ENCODE measurements at places on chromosomes 3 and 15. TPM values are rescaled to one million over a fixed set of nuclear protein-coding genes. Genes with fewer than 3 reads are reported as not detected.

Gene GMPPB
- 27.9 TPM for polyA plus RNA-seq

Gene CFAP44
- polyA plus RNA-seq, result 1.7 TPM

Gene COL6A5
- not detected for polyA plus RNA-seq

Gene PLSCR5
- polyA plus RNA-seq, result not detected

DNA sequence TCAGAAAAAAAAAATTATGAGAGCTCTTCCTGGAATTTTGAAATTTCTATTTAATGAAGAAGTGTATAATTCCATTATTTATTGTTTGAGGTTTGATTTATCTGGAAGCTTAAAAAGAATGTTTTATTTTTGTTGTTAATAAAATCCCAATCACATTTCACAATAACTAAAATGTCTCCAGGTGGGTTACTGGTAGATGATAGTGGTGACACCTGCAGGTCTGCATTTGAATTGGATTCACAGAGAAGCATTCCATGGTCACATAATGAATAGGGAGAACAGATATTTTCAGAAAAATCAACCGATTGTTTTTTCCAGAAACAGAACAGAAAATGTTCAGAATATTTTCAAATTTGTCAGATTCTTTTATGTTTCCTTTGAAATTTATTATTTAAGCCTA lies 48.3 kb downstream of the ASB7 start:
- no peak for DNase-seq

DNA sequence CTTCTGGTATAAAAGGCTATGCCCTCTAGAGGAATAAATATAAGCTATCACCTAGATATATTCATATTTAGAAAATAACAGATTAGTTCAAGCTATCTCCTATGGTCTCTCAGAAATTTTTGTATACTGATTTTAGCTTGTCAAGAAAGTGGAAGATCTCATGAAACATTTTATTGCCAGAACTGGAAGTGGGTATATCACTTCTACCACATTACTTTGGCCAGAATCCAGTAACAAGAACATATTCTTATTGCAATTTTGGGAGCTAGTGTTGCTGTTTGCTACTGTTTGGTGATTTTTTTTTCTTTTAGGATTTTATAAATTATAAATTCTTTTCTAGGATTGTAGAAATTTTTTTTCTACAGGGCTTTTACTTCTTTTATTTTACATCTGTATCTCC lies 14.2 kb upstream of the DIPK2A start:
- no peak for DNase-seq

DNA sequence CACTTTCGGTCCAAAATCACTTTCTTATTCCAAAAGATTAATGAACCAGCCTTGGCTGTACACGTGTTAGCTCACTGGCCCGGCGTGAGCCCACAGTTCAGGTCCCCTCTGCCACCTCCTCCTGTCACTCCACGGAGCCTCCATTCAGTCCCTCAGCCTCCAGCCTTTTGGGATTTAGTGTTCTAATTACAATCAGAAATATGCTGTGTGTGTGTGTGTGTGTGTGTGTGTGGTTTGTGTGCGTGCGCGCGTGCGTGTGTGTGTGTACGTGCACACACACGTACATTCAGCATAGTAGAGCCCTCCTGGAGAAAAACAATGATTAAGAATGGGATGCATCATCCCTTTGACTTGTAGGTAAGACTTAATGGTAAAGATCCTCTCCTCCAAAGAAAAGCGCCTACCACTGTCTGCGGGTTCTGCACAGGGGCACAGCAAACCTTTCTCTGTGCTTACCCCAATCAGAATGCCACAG lies 801 bp downstream of the CA12 start:
- DNase-seq, result no peak

Measured in IMR-90 (cell line).